Smooth muscle cell of the umbilical artery (primary cell): ENCODE measurements at places on chromosomes 12 and 14. TPM values are rescaled to one million over a fixed set of nuclear protein-coding genes. Genes with fewer than 3 reads are reported as not detected.

The HEBP1 gene
- 15.6 and 16.6 TPM in 2 replicates for total RNA-seq

The TMEM132C gene
- total RNA-seq: not detected in 2 replicates

The SYNE3 gene
- total RNA-seq: 6.2 and 15.2 TPM in 2 replicates

The PLXNC1 gene
- total RNA-seq: 0.59 and 2.3 TPM in 2 replicates

The CFAP54 gene
- total RNA-seq: 1.4 and 1.8 TPM in 2 replicates

The GNB3 gene
- total RNA-seq: 3.6 and 4.7 TPM in 2 replicates

The PLA2G1B gene
- not detected in 2 replicates for total RNA-seq

The LBHD2 gene
- not detected in 2 replicates for total RNA-seq
